ENCODE measurements at places on chromosomes 2 and 18. TPM values are rescaled to one million over a fixed set of nuclear protein-coding genes. Genes with fewer than 3 reads are reported as not detected.

- peak; percentile 23 for DNase-seq
Observed at GRCh38 chr2:219252900-219253752, at the start of gene TUBA4B. Gene TUBA4B, plus strand, starts transcription at chr2:219253243. Its CDS starts 165 bp downstream, at chr2:219253408.

DNA sequence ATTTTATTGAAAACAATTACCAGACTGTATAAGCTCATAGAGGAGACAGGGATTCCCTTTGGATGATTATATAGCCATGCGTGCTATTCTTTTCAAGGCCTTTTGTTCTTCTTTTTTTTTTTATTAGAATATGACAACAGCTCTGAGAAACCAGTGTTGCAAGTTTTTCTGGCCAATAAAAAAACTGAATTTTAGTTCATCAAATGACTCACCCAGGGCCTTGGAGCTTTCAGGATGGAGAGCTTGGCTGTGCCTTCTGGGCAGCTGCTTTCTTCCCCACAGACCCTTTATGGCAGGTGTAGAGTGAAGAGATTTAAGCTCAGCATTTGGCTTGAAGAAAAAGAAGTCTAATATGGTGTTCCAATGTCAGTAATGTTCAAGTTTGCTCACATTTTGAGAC lies 497.9 kb upstream of the FANCL start:
- no peak for DNase-seq

Gene LOXHD1
- 0.05 TPM for total RNA-seq

Gene VSNL1
- total RNA-seq, result not detected
